ENCODE measurements at places on chromosomes 1 and 21.

DNA sequence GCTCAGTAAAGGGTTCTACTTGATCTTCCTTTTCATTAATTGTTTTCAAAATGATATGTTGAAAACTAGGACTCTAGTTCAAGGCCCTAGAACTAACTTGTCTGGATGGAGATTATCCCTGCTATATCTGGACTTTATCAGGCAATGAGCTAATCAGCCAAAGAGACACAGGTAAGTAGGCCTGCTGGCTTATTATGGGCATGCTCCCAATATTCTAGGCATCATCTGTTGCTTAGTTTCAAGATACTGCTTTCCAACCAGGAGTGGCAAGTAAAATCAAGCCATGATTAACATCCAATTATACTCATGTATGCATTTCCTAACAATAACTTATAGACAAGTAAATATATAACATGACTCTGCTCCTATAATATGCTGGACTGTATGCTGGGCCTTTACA lies 4.2 kb downstream of the DNASE2B start:
- DNase-seq, result no peak

GRCh38 chr1:208034135-208034534 lies 123.2 kb upstream of the CD34 start:
- no peak for DNase-seq

- no peak for DNase-seq
Observed at GRCh38 chr1:198636391-198636790, 2.4 kb upstream of the PTPRC start.

DNA sequence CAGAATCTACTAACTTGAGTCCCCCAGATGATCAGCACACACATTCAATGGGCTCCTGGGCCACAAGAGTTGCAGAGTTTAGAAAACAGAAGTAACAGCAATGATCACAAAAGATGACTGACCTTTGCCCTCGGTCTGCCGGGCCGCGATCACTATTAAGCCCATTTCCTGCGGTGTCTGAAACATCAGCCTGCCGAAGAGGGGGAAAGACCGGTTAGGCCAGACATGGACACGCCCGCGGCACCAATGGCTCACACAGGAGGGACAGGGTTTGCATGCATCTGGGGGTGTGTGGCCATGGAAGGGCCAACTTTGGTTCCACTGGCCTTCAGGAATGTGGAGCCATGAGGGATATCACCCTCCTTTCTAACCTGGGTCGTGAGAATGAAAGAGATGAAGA lies 68.2 kb downstream of the SIM2 start:
- DNase-seq, result no peak

GRCh38 chr1:151050051-151050688 lies 2.6 kb downstream of the C1orf56 start:
- no peak for DNase-seq

GRCh38 chr1:170221031-170221430 lies 75.3 kb downstream of the NTMT2 start:
- DNase-seq, result no peak

GRCh38 chr1:111505641-111506119 lies 2.2 kb upstream of the ADORA3 start:
- no peak for DNase-seq

DNA sequence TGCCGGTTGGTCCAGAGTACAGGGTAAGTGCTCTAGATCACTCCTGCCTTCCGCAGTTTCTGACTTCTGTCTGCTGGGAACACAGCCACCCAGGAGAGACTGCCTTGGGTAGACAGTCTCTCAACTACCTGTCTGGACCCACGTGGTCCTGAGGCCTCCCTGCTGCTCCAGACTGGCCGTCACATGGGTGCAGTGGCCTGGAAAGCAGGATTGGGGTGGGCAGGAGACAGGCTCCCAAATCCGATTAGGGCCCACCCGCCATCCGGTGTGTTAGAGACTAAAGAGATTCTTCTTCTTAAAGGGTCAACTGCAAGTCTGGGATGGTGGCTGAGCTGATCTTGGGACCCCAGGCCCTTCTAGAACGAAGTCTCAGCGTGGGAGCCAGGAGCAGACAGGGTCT lies 105.5 kb downstream of the EBNA1BP2 start:
- no peak for DNase-seq

GRCh38 chr1:9904596-9904995 lies 5.5 kb downstream of the CTNNBIP1 start:
- DNase-seq, result no peak

DNA sequence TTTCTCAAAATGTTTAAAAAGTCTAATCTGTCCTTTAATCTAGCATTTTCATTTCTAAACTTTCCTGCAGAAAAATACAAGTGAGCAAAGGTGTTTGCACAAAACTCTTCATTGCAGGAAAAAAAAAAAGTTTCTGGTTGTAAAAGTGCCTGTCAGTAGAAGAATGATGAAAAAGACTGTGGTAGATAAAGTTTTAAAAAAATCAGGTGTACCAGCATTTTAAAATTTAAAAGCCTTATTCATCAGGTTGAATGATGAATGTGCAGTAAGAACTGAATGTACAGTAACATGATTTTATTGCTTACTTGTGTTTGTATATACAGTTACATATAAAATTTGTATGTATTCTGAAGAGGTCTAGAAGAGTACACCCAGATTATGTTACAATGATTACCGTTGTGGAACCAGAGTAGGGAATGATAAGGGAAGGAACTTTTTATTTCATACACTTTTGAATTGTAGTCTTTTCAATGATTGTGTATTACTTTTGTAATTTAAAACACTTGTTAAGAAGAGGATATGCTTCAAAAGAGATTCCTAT lies 54.0 kb downstream of the FNBP1L start:
- DNase-seq, result no peak

DNA sequence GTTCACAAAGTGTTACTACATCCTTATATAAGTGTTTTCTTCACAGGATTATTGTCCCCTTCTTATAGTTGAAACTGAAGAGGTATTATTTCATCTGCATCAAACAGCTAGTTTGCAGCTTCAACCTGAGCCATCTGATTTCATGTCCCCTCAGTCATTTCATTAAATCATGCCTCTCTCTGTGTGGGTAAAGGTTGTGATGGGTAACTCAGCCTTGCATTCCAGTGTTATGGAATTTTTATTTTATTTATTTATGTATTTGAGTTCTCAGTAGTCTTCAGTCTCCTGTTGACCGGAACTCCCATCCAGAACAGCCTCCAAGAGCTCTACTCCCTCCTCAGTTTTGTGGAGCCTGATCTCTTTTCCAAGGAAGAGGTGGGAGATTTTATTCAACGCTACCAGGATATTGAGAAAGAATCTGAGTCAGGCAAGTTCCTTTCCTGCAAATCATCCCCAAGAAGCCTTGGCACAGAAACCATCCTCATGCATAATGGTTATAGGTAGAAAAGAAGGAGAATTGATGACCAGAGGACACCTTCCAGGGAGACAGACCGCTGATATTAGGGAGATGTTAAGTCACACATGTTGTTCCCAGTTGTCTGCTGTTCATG lies 21.8 kb downstream of the CHD1L start:
- DNase-seq, result no peak

GRCh38 chr1:87230501-87230900 lies 98.2 kb upstream of the LMO4 start:
- no peak for DNase-seq

DNA sequence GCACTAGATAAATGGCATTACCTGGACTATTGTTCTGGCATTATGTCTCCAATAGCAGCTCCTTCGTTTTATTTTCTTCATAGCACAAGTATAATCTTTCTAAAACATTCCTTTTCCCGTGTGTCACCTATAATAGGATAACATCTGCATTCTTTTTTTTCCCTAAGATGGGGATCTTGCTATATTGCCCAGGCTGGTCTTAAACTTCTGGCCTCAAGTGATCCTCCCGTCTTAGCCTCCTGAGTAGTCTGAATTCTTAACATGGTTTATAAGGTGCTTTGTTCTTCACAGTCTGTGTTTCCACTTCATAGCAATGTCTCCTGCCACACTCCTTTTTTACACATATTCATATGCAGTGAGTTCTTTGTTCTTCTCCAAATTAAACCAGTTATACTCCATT lies 8.6 kb upstream of the MOV10 start:
- no peak for DNase-seq

GRCh38 chr21:42142627-42143026 lies 71.5 kb downstream of the UMODL1 start:
- no peak for DNase-seq

GRCh38 chr21:45556645-45557615 lies 14.7 kb upstream of the SLC19A1 start:
- no peak for DNase-seq

GRCh38 chr1:186948535-186948934 lies 119.8 kb downstream of the PLA2G4A start:
- DNase-seq, result no peak

- no peak for DNase-seq
Observed at GRCh38 chr1:67367370-67368045, 59.8 kb downstream of the IL12RB2 start.

- DNase-seq, result no peak
Observed at GRCh38 chr1:209430107-209430506, 153.4 kb upstream of the CAMK1G start.

DNA sequence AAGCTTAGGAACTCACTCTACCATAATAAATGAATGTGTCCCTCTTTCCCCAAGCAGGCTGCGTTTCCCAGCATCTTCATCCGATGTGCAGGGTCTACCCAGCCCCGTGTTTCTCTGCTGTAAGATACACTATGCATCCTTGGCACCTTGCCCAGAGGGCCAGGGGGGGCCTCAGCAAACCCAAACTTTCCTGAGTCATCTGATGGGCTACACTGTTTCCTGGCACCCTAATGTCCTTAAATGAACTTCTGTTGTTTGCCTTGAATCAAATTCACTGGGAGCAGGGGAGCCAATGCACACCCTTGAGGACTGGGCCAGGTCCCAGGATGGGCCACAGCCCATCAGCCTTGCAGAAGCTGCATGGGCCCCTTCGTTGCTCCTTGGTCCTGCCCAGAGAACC lies 145.5 kb downstream of the IGSF21 start:
- no peak for DNase-seq

DNA sequence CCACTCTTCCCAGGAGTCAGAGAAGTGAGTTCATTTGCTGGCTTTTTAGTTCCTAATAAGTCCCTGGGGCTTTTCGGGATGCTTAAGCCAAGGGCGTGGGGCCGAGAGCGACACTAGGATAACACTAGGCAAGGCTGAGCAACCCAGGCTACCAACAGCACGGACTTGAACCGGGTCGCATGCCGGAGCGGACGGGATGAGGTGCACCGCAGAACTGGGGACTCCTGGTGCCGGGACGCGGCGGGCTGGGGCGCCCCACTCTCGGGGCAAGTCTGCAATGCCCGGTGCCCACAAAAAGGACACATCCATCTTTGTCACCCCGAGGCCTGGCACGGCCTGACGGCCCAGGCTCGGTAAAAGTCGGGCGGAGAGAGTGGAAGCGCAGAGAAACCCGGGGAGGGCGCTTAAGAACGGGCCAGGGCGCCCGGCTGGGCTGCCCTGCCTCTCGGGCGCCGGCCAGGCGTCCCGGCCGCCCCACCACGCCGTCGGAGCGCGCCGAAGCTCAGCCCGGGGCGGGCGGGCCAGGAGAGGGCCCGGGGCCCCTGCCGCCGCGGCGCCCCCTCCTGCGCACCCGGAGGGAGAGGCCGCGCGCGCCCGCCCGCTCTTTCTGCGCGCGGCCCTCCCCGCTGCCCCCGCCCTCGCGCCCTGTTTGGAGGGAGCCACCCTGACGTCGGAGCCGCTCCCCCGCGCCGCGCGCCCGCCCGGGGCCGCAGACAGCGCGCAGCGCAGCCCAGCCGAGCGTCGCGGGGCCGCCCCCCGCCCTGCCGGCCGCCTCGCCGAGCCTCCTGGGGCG lies at the start of gene NBL1:
Gene NBL1, plus strand, starts transcription at position 710 of the 793 bp plus-strand sequence. CDS start 10,720 bp downstream, outside the sequence.
- peak; percentile 19 for DNase-seq

GRCh38 chr1:156849151-156849496 lies 9.8 kb downstream of the INSRR start:
- DNase-seq, result no peak

DNA sequence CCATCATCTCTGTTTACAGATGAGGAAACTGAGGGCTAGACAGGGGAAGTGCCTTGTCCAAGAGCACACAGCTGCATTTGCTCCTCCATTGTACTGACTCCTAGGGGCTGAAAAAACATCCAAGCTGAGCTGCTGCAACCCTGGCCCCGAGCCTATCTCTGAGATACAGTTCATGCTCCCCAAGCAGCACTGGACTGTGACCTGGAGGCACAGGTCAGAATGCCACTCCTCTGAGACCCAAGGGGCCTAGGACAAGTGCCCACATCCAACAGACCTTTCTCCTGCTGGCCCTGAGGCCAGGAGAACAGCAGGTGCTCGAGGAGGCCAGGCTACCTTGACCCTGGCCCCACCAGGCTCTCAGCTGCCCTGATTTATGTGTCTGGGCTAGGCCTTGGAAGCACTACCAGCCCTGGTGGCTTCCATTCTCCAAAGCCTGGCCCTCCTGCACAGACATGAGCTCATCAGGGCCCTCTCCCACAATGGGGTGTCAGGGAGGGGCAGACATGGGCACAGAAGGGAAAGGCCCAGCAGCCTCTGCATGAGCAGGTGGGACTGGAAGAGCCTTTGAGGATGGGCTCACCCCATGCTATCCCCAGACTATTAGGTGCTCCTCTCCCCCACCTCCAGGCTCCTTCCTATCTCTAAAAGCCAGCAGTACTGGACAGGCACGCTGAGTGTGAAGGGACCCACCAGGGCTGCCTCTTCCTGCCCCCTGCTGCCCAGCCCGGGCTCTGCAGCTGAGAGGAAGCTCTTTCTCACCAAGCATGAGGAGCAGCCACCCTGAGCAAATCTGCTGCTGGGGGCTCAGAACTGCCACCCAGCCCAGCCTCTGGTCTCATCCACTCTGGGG lies 18.8 kb downstream of the ADGRB2 start:
- DNase-seq, result peak; percentile 53

GRCh38 chr1:56468518-56468917 lies 110.8 kb downstream of the PLPP3 start:
- no peak for DNase-seq
